ENCODE measurements at places on chromosomes 13 and 19. TPM values are rescaled to one million over a fixed set of nuclear protein-coding genes. Genes with fewer than 3 reads are reported as not detected.

The ZNF784 gene
- 6.3 TPM for total RNA-seq

The ZNF135 gene
- total RNA-seq, result 4.6 TPM

The TMED1 gene
- 37.4 TPM for total RNA-seq

The ZNF584 gene
- total RNA-seq, result 7.1 TPM

The CDC42EP5 gene
- 24.4 TPM for total RNA-seq

The HPN gene
- 1.6 TPM for total RNA-seq

The MFSD12 gene
- 222 TPM for total RNA-seq

The WDR87 gene
- total RNA-seq, result not detected

The KLK1 gene
- not detected for total RNA-seq

The COL4A1 gene
- total RNA-seq, result 1,045 TPM

The EEF1AKMT1 gene
- 11.4 TPM for total RNA-seq

The ZNF575 gene
- total RNA-seq, result not detected

The TECR gene
- total RNA-seq, result 55.0 TPM

The FFAR3 gene
- not detected for total RNA-seq

The OR1M1 gene
- total RNA-seq, result not detected

The PLPP2 gene
- total RNA-seq, result 64.1 TPM

The FFAR1 gene
- not detected for total RNA-seq

The FCER2 gene
- not detected for total RNA-seq

The NTF4 gene
- not detected for total RNA-seq

The KMT5C gene
- 11.9 TPM for total RNA-seq

The SLC25A41 gene
- total RNA-seq, result not detected

The ZNF541 gene
- total RNA-seq, result not detected

The ZNF91 gene
- total RNA-seq, result 38.5 TPM

The MYH14 gene
- 87.8 TPM for total RNA-seq

The GNG7 gene
- total RNA-seq, result 0.33 TPM

The ERCC1 gene
- total RNA-seq, result 67.1 TPM

The C19orf47 gene
- 10.4 TPM for total RNA-seq

The ZNF573 gene
- total RNA-seq, result 14.1 TPM

The DLL3 gene
- 4.7 TPM for total RNA-seq

The PTPRH gene
- total RNA-seq, result 2.1 TPM

The ZNF561 gene
- 30.8 TPM for total RNA-seq

The PSPN gene
- total RNA-seq, result 1.5 TPM

Data from kidney epithelial cell (primary cell).